ENCODE measurements at places on chromosomes 1 and 21. TPM values are rescaled to one million over a fixed set of nuclear protein-coding genes. Genes with fewer than 3 reads are reported as not detected.

DNA sequence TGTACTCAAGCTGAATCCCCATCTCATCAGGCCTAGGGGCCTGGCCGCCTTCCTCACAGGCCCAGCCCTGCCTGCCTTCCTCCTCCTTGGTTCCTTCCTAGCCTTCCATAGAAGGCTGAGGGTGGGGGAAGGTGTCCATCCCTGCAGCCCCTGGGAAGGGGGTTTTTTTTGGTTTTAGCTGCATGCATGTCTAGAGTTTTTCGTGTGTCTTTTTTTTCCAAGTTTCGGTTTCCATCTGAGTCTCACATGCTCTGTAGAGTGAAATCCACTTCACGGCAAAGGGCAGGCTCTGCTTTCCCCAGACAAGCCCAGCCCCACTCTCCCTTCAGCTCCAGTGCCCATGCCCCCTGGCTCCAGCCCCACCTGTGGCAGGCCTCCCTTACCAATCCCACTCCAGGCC, 32.1 kb downstream of the GRHL3 start:
- DNase-seq, result no peak

DNA sequence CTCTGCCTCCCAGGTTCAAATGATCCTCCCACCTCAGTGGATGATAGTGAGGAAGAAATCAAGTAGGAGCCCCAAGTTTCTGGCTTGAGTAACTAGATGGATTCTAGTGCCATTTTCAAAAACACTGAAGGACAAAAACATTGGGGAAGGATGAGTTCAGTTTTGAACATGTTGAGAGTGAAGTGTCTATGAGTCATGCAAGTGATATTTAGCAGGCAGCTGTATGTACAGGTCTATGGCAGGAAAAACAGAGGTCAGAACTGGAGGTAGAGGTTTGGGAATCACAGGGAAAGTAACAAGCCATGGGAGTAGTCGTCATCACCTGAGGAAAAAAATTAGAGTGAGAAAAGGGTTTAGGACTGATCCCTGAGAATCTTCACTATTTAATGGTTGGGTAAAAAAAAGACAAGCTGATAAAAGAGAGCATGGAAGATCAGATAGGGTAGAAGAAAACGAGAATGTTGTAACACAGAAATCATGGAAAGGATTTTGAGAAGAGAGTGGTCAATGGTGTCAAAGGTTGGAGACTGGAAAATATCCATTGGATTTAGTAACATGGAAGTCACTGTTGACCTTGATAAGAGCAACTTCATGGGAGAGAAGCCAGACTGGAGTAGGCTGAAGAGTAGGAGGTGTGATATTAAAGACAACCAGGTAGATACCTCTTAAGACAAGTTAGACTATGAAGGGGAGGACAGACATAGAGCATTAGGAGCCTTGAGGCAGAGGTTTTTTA, 53.1 kb downstream of the DIPK1A start:
- DNase-seq, result no peak

- no peak for DNase-seq
These were observed 44.1 kb upstream of the SLC25A33 start for GRCh38 chr1:9494936-9495758.

DNA sequence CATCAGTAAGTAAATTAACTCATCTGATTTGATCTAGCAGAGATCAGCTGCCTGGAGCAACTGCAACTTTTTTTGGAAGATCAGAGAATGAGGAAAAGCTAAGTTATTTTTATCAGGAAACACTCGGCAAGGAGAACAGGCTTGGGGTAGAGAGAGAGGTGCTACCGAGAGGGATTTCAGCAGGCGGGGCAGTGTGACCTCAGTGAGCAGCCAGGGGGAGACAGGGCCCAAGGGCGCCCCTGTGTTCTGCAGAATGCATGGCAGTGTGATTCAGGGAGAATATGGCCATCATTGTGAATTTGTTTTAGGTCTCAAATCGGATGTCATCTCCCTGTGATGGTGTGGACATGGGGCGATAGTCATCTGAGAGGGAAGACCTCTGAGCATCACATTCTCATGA, 484.1 kb upstream of the VAMP3 start:
- no peak for DNase-seq

GRCh38 chr1:67755160-67755559, 70.2 kb downstream of the GADD45A start:
- no peak for DNase-seq

DNA sequence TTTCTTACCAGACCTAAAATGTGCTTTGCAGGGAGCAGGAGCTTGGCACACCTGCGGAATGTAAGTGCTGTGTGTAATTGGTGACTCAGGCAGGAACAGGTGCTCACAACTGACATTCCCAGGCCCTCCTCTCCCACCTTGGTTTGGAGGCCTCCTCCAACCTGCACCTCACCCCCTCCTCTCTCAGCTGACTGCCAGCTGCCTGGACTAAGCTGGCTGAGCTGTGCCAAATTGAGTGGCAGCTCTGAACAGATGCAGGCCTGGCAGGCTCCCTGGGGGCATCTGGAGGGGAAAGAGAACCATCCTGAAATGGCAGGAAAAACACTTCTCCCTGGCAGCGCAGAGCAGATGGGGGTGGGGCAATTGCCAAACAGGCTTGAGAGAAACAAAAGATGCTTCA, 91.7 kb upstream of the PGBD5 start:
- no peak for DNase-seq

DNA sequence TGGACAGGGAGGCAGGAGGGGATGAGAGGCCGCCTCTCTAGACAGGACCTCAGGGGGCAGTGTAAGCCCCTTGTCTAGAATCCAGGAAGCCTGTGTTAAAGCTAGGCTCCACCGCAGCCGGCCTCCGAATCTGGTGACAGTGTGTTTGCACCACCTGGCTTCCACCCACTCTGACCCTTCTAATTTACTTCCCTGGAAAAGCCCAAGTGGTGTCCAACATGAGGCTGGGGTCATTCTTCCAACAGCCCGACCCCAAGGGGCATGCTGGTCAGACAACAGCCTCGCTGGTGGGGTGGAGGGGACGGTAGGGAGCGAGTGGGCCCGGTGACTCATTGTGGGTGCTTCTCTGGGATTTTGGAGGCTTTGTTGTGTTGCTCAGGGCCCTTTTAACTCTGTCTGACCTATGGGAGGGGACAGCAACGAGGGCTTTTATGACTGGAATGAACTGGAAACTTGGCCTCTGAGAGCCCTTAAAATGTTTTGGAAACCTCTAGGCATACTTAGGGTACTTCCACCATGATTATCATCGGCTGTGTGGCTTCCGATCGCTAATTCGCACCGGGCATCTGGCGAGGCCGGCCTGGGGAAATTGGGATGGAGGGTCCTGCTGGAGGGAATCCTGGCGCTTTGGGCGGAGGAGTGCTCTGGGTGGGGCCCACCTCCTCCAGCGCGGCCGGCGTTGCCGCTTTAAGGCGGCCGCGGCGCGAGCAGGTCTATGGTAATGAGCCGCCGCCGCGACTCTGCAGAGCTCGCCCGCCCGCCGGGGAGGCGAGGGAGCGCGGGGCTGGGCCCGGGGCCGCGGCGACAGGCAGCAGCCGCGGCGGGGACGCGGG, at the start of gene CELSR2:
Gene CELSR2 (plus strand): TSS at position 743 of the 833 bp plus-strand sequence. CDS start 541 bp downstream, outside the sequence.
- peak; percentile 80 for DNase-seq

DNA sequence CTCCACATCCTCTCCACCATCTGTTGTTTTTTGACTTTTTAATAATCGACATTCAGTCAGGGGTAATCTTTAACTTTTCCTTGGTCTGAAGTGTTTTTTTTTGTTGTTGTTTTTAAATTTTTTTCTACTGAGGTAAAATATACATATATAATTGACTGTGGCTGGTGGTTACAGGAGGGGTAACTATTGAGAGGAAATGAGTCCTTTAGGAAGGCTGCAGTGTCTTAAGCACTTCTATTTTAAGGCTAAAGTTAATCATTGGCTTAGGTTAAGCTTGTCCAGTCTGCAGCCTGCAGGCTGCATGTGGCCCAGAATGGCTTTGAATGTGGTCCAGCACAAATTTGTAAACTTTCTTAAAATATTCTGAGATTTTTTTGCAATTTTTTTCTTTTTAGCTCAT, 172.5 kb downstream of the CTH start:
- no peak for DNase-seq

NFIA gene
- total RNA-seq, result 45.6 TPM

TNFRSF8 gene
- total RNA-seq, result 0.30 TPM

GJA5 gene
- total RNA-seq, result 4.8 TPM

FCRL6 gene
- total RNA-seq, result not detected

OR2L5 gene
- total RNA-seq, result not detected

UBASH3A gene
- total RNA-seq, result 0.36 TPM
